ENCODE measurements at places on chromosomes 16 and 17.

- DNase-seq: no peak
Observed at GRCh38 chr16:57244463-57244766, 644 bp upstream of the ARL2BP start.

DNA sequence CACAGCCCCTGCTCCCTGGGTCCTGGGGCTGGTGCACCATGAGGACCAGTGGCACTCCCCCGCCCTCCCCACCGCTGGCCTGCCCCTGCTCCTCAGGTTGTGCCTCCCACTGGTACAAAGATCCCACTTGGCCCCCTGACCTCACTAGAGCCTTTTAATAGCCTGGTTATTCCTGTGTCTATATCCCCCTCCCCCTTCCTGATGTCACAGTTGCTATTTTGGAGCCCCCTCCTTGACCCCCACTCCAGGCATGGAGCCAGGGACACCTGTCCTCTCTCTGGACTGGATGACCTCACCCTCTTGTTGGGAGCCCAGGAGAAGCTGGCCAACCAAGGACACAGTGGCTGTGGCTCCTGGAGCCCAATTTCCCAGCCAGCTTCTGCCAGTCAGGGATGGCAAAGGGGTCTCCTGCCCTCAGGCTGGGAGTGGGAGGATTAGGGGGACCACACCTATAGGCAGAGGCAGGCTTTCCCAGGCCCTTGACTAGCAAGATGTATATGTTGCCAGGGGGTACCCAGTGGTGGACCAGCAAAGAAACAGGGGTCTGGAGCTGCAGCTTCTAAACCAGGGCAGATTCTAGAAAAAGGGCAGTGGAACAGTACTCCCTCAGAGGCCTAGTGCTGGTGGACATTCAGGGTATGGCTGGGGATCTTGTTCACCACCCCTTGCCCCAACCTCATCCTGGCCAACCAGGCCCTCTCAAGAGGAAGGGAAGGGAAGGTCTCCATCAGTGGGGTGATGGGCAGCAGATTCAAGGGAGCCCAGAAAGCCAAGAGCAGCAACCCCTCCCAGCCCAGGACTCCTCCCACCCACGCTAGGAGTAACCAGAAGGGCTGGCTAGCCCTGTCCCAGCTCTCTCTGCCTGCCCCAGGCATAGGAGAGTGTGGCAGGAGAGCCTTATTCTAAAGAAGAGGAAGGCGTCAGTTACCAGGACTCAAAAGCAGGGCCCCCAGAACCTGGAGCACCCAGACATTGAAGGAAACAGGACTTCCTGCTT, 10.9 kb downstream of the HDAC5 start:
- DNase-seq: no peak

DNA sequence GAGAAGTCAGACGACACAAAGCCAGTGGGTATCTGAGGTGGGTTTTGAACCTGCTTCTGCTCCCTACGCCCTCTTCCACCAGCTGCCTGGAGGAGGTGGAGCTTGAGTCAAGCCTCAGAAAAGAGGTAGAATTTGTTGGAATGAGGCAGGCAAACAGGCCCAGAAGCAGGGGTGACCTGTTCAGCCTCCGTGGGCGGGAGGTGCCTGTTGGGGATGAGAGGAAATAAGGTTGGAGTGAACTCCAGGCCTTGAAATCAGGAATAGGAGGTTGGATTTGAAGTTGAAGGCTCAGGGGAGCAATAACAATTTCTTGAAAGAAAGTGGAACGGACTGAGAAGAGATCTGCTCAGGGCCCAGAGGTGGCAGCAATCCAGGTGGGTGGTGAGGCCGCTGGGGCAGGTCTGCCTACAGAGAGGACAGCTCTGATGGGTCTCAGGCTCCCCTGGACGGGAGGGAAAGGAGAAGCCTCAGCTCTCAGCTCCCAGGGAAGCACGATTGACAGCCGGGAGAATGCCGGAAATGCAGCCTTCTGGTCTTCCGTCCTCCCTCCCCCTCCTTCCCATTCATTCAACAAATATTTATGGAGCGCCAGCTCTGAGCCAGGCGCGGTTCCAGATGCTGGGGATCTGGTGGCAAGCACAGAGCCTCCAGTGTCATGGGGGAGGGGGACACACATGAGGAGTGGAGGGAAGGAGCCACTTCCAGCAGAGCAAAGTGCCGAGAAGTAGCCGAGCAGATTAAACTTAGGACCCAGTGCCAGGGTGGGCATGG, 61.9 kb upstream of the CIBAR2 start:
- DNase-seq: peak; percentile 70

GRCh38 chr16:54231919-54232318, 54.7 kb downstream of the IRX3 start:
- DNase-seq: no peak

DNA sequence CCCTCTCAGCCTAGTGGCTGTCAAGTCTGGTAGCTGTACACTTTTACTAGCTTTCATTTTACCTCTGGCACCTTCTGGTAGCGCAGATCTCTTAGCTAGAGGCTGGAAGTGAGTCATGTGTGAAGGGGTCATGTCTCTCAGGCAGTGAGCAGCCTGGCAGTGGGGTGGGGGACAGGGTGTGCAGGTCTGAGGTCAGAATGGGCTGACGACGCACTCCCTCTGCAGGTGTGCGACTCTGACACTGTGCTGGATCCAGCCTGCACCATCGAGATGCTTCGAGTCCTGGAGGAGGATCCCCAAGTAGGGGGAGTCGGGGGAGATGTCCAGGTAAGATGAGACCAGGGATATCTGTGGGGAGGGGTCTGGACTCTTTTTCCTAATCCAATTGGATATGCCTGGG, 7.8 kb downstream of the HAS3 start:
- DNase-seq: no peak

- DNase-seq: no peak
Observed at GRCh38 chr16:26524281-26524680, 542.4 kb upstream of the C16orf82 start.

GRCh38 chr17:10698096-10698818, 863 bp downstream of the ADPRM start:
- no peak for DNase-seq

- no peak for DNase-seq
Observed at GRCh38 chr16:51129105-51129504, 22.0 kb downstream of the SALL1 start.

All from left lobe of liver (tissue), 2 donors.